AG08396 (cell line): ENCODE measurements at places on chromosomes 3 and 15.

- DNase-seq = no peak
These were observed 35.1 kb upstream of the SNTN start for GRCh38 chr3:63617391-63617790.

- DNase-seq = peak; percentile 79
These were observed 59.3 kb downstream of the CYP11A1 start for GRCh38 chr15:74307827-74308811.

GRCh38 chr15:82986442-82986780 is 401 bp downstream of the RAMAC start:
- DNase-seq = no peak

GRCh38 chr3:10557250-10557649 is 51.9 kb upstream of the ATP2B2 start:
- DNase-seq = no peak
